Fibroblast of upper back skin (primary cell): ENCODE measurements at places on chromosomes 4 and X.

GRCh38 chrX:41043196-41043595 lies 42.0 kb upstream of the USP9X start:
- no peak for DNase-seq

DNA sequence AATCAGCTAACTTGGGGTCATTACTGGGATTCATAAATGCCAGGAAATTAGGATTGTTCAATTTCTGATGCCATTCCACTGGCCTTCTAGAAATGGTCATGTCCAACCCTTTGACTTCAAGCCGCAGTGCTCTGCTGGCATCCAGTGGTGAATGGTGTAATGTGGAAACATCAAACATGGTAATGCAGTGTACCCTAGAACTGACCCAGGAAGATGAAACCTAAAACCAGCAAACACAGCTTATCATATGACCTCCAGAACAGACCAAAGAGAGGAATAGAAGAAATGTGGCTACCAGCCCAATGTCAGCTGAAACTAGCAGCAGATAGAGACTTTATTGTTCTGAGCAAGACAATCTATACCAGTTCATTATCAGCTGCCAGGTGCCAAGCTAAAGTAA lies 13.8 kb downstream of the CXCL13 start:
- no peak for DNase-seq

- no peak for DNase-seq
These were observed 42.4 kb downstream of the KIAA0232 start for GRCh38 chr4:6824772-6825402.

- no peak for DNase-seq
These were observed 27.3 kb upstream of the RBBP7 start for GRCh38 chrX:16897445-16897844.
